GDM1 (cell line): ENCODE measurements at places on chromosomes 3 and 15.

DNA sequence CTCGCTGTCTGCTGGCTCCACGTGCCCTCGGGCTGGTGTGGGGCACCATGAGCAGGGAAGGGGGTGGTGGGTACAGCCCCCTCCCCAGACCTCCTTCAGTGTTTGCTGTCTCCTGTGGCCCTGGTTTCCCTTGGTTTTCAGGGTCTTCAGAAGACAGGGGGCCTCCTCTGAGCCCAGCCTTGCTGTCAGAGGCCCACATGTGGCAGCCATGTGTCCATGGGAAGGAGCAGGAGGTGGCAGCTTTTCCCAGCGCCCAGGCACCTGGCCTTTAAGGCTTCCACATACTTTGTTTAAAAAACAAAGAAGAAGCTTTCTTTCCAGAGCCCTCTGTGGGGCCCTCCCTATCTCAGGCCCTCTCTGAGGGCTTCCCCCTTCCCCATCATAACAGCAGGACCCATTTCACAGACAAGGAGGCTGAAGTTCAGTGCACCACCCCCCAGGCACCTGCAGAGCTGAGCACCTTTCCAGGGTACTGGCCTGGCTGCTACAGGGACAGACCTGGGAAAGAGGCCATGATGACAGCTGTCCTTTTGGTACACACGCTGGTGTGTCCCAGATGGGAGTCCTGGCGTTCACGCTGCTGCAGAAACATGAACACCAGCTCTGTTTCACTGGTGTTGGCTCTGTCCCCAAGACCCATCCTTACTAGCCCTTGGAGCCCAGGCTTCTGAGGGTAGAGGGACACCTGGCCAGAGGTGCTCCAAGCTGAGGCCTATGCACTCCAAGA is 73.7 kb downstream of the DNAJB8 start:
- no peak for DNase-seq

GRCh38 chr3:55929154-55929869 is 442.2 kb upstream of the WNT5A start:
- DNase-seq = no peak

DNA sequence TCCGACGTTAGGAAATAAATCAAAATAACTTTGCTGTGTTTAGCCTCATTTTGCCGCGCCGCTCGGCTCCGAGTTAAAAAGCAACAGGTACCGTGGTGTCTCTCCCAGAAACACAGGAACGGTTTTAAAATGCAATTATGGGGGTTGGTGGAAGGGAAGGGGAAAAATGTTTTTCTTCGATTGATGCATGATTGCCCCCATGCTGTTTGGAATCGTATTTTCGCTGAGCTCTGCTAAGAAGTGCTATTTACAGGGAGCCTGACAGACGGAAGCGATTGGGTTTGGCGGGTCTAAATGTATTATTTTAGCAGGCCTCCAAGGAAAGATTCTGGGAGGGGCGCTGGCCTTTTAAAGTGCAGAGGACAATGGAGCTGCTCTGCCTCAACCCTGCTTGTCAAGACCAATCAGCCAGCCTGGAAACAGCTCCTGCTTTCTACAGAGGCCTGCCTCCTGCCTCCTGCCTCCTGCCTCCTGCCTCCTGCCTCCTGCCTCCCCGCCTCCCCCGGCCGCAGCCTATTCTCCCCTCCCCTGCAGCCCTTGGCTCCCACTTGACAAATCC is 156.7 kb upstream of the TLE3 start:
- DNase-seq = no peak

- DNase-seq = no peak
Measured at GRCh38 chr3:60660026-60660425, 591.2 kb downstream of the FHIT start.

GRCh38 chr3:182220471-182220870 is 508.7 kb downstream of the SOX2 start:
- DNase-seq = no peak

DNA sequence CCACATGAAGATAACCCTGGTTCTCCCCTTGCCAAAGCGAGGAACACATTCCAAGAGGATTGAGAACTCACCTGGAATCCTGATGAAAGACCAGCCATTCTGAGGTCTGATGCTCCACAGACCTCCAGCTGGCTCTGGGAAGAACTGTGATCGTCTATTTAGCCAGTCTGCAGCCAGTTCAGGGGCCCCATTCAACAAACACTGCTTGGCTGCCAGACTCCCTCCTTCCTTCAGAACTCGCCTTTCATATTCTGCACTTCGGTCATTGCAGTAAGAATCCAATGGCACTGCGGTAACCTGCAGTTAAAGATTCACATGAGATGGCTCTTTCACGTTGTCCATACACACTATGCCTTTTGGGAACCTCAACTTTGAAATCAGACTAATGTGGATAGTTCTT is 67.6 kb downstream of the CHAC1 start:
- no peak for DNase-seq

GRCh38 chr3:47036145-47036544 is 56.7 kb downstream of the NBEAL2 start:
- DNase-seq = no peak

DNA sequence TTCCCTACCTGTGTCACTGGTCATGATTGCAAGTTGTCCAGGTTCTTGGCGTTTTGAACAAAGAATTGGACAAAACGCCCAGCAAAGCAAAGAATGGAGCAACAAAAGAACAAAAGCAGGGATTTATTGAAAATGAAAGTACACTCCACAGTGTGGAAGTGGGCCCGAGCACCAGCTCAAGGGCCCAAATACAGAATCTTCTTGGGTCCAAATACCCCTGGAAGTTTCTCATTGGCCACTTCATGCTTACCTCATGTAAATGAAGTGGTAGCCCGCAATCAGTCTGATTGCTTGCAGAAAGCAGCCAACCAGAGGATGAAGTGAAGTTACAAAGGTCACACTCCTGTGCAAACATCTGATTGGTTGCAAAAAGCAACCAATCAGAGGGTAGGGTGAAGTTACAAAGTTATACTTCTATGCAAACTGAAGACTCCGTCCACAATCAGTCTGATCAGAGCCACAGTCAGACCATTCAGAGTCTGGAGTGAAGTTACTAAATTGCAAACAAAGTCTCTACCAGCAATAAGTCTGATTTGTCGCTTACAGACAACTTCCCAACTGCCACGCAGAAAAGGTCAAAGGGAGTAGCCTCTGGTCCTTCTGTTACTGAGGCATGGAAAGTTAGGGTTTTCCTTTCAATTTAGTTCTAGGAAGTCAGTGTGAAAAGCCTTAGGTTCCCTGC is 8.3 kb upstream of the TM4SF1 start:
- DNase-seq = no peak

DNA sequence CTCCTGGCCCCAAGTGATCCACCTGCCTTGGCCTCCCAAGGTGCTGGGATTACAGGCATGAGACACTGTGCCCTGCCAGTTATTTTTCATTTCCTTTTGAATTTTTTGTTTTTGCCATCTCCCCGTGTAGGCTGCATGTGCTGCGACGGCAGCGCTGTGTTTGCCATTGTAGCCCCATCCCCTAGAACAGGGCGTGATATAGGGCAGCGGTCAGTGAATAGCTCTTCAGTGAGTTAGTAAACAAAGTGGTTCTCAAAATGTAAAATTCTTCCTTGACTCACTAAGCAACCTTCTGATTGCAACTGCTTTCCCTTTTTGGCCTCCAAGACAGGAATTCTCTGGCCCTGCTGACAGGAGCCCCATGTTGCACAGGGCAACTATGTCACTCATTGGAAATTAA is 138.1 kb upstream of the CTDSPL start:
- DNase-seq = no peak

DNA sequence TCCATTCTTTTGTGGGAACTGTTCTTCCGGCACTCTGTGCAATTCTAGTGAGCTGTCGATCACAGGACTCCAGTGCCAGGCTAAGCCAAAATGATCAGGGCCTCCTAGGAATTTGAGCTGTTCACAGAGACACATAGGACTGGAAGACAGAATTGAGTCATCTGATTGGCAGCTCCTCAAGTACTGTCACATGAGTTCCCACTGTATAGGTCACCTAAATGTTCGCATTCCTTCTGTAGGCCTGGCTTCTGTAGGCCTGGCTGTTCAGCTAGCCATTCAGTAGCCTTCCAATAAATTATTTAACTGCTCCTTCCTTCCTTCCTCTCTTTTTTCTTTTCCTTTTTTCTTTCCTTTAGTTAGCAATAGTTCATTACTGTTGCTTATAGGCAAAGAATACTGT is 4.3 kb downstream of the PROS1 start:
- no peak for DNase-seq

GRCh38 chr3:69013253-69014021 is at the start of gene EOGT:
TSS of gene EOGT (minus strand) at chr3:69013684. CDS start at chr3:69009846, 3,838 bp downstream.
- DNase-seq = no peak

DNA sequence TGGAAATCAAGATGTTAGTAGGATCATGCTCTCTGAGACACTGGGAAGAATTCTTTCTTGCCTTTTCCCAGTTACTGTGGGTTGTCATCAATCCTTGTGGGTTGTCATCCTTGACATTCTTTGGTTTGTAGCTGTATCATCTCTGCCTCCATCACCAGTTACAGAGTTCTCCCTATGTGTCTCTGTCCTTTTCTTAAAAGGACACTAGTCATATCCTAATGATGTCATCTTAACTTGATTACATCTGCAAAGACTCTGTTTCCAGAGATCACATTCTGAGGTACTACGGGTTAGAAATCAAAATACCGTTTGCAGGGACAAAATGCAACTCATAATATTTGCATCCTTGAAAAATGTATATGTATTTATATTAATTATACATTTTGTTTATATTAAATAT is 500.4 kb downstream of the ZBBX start:
- DNase-seq = no peak

GRCh38 chr3:114133947-114134346 is 44.9 kb downstream of the DRD3 start:
- DNase-seq = no peak

GRCh38 chr3:193630005-193630404 is 37.0 kb downstream of the OPA1 start:
- DNase-seq = no peak

DNA sequence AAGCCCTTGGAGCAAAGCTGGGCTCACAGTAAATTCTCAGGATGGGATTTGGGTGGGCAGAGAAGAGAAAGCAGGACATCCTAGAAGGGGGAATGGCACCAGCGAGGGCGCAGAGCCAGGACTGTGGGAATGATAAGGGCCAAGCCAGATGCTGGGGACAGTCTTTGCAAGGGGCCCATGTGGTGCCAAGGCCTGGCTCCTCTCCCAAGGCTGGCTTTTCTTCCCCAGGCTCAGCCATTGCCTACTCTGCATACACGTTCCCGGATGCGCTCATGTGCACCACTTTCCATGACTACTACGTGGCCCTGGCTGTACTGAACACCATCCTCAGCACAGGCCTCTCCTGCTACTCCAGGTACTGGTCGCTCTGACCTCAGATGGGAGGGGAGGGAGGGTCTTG is 24.7 kb upstream of the KIF23 start:
- DNase-seq = no peak

- DNase-seq = no peak
Measured at GRCh38 chr3:54818486-54818885, 109.4 kb downstream of the LRTM1 start.

- DNase-seq = no peak
Measured at GRCh38 chr15:90306560-90306959, 41.1 kb downstream of the NGRN start.

DNA sequence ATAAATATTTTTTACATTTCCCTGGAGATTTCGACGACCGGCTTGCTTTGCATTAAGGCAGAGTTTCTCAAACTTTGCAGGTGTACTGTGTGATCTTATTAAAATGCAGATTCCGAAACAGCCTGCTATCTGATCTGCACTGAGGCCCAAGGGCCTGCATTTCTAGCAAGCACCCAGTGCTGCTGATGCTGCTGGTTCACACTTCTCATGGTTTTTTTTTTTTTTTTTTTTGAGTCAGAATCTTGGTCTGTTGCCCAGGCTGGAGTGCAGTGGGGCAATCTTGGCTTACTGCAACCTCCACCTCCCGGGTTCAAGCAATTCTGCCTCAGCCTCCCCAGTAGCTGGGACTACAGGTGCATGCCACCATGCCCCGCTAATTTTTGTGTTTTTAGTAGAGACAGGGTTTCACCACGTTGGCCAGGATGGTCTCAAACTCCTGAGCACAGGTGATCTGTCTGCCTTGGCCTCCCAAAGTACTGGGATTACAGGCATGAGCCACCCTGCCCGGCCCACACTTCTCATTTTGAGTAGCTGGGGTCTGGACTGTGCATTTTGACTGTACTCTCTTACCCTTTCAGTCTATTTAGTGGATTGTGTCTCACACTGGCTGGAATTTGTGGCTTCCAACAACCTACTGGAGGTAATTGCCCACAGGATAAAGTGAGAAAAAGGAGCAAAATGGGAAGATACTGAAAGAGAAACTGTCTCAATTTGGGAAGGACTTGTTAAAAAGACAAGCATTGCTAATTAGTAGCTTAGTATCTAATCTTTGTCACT is 94.1 kb downstream of the ITPR1 start:
- DNase-seq = no peak

DNA sequence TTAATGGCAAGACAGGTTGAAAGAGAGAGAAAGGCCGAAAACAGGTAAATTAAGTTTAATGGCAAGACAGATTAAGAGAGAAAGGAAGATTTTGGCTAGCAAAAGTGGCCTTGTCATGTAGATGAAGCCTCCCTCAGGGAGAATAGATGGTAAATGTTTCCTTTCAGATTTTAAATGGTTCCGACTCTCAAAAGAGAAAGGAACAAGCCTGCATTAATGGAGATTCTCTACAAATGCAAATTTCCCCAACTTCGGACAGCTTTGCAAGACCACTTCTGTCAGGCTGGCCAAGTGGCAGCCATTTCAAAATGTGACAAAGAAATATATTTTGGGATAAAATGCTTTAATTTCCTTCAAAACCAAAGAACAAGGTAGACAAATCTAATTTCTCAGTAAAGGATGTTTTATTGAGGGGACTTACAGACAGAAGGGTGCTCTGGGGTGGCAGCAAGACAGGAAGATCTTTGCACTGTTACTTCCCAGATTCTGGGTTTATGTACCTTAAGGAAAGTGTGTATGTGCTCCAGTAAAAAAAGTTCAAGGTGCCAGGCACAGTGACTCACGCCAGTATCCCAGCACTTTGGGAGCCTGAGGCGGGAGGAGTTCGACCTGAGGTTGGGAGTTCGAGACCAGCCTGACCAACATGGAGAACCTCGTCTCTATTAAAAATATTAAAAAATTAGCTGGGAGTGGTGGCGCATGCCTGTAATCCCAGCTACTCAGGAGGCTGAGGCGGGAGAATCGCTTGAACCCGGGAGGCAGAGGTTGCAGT is 626.3 kb upstream of the NAALADL2 start:
- DNase-seq = no peak

GRCh38 chr3:17508180-17508752 is 234.2 kb downstream of the TBC1D5 start:
- DNase-seq = no peak

- no peak for DNase-seq
Measured at GRCh38 chr3:52886049-52886730, 11.2 kb downstream of the STIMATE start.
